Activated T-helper 1 cell treated with Interleukin-2 at 50 U/mL for 16 hours (primary cell): ENCODE measurements at places on chromosomes 1 and 21.

GRCh38 chr1:25675729-25676476, 59.3 kb downstream of the MAN1C1 start:
- peak; percentile 55 for DNase-seq

- DNase-seq, result no peak
Measured at GRCh38 chr1:22533244-22533895, 29.9 kb upstream of the EPHA8 start.

DNA sequence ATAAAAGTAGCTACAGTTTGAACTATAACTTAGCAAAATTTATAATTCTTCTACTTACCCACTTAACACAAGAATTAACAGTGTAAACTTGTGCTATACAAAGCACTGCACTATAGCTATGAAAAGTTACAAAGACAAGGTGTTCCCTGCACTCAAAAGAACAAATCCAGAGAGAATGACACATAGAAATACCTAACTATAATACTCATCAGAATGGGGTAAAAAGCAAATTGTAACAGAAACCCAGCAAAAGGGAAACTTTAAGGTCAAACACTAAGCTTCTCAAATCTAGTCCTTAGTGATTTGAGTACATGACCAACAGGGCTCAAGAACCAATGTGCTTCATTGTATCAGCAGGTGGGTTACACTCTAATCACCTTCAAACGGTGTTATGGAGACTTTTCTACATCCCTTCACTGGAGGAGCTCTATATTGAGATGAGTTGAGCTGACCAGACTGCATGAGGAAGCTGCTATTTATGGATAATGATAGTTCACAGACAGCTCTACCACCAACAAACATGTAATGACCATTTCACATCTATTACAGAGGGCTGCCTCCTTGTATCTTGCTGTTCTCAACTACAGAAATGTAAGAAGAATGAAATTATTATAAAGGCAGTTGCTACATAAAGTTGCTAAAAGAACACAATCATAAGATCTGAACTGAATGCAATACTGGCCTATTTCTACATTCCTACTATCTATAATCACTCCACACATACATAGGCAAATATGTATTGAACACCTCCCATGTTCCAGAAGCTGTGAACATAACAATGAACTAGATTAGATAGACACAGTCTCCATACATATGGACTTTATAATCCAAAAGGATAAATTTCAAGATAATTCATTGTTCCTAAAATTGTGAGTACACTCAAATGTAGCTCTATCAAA, 47.6 kb downstream of the PIK3R3 start:
- DNase-seq, result no peak

GRCh38 chr1:9590201-9590600, 1.5 kb downstream of the TMEM201 start:
- DNase-seq, result no peak

DNA sequence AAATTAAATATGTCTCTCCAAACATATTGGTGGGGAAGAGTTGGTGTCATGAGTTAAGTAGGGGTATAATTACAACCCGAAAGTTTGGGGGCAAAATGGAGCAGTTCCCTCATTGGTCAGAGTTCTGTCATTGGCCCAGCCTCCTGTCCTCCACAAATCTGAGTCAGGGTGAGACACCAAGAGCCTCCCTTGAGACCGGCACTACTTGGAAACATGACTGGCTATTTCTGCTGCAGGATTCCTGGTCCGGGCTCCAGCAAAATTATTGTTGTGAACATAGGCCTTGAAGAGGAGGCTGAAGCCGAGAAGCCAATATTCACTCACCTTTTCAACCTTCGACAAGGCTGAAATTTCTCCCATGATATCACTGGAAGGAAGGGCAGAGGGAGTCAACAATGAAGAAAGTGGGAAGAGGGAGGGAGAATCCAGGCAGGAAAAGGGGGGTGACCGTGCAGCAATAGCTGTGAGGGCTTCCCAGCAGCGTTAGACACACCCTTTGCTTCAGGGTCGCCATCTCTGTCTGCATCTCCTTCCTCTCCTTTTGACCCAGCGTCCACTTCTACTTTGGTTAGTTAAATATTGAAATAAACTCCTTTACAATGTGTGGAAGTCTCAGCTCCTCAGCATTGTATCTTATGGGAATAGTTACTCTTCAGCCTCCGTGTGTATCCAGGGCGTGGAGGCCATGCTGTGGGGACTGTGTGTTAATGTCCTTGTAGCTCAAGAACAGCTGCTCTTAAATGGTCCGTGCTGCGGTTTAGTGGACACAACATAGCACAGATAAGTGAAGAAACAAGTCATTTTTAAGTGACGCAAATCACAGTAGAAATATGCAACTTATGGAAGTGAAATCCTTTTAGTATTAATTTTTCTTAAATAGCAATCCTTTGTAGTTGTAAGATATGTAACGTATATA, 307.4 kb downstream of the DISC1 start:
- no peak for DNase-seq

DNA sequence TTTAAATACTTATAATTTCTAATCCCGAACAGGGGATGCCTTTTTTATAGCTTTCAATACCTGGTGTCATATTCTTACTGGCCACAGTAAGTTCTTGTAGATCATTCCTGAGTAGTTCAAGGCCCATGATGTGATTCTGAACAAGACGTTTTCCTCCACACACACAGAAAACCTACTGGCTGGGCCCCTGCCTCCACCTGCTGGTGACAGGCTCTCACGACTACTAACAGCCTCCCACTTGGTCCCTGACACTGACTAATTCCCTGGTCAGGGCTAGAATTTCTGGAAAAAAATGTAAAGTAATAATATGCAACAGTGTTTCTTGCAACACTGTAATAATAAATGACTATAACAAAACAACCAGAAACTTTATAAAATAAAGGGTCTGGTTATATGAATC, 50.4 kb upstream of the RIPK4 start:
- no peak for DNase-seq

- no peak for DNase-seq
Measured at GRCh38 chr1:17654519-17654918, 100.6 kb upstream of the ACTL8 start.

DNA sequence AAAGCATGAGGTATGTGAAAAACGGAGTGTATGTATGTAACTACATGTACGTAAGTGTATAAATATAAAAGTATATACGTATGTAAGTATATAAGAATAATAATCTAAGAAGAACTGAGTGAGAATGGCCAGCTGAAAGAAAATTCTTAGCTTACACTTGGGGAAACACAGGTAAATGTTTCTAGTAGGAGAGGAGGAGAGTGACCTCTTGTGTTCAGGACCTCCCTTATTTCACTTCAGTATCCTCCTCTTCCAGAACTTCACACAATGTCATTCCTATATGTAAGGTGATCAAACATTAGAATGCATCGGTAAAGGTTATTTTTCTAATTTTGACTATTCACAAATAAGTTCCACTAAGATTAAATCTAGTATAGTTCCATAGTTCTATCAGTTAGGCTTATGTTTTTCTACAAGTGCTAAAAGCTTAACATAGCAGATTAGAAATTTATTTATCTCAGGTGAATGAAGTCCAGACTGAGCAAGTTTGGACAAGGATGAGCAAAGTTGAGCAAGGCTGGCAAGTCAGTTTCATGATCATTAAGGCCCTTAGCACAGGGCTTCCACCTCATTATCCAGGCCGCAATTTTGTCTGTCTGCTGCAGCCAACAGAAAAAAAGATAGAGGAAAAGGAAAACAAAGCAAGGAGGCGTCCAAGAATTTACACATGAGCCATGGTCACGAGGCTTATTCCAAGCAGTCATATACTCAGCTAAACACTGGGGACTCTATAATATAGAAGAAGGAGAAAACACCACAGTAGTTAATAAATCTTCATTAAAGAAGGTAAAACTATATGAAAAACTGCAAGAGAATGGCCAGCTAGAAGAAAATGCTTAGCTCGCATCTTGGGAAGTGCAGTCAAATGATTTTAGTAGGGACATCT, 7.1 kb upstream of the MROH9 start:
- no peak for DNase-seq

GRCh38 chr1:12413664-12414410, 184.0 kb downstream of the VPS13D start:
- no peak for DNase-seq

GRCh38 chr21:20215959-20216358, 782.2 kb upstream of the NCAM2 start:
- DNase-seq, result no peak
